ENCODE measurements at places on chromosomes 12 and 14.

GRCh38 chr12:42492267-42492666 is 97.3 kb downstream of the PRICKLE1 start:
- DNase-seq, result no peak

GRCh38 chr14:90815822-90816662 is at the start of gene TTC7B:
Gene TTC7B (minus strand): TSS chr14:90816430. CDS start chr14:90816295, 135 bp downstream.
- peak; percentile 61 for DNase-seq

DNA sequence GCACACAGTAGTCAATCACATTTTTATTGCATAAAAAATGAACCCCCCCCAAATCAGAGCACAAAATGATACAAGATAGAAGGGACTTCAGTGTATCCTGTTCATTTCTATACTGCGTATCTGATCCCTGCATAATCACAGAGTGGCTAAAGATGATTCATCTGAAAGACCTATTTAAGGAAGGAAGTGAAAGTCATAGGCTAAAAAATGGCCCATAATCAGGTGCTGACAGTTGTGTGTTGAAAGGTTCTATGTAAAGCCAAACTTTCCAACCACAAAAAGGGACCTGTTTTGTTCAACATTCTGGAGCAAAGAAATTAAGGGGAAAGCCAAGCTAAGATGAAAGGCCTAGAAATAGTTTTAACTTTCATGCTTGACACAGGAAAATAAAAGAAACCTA is 147.8 kb upstream of the ATP2B1 start:
- no peak for DNase-seq

GRCh38 chr12:15037091-15037687 is 64.3 kb downstream of the PDE6H start:
- no peak for DNase-seq

- no peak for DNase-seq
Measured at GRCh38 chr14:101788016-101788635, 26.6 kb downstream of the PPP2R5C start.

- no peak for DNase-seq
Measured at GRCh38 chr14:99137913-99138571, 134.0 kb downstream of the BCL11B start.

DNA sequence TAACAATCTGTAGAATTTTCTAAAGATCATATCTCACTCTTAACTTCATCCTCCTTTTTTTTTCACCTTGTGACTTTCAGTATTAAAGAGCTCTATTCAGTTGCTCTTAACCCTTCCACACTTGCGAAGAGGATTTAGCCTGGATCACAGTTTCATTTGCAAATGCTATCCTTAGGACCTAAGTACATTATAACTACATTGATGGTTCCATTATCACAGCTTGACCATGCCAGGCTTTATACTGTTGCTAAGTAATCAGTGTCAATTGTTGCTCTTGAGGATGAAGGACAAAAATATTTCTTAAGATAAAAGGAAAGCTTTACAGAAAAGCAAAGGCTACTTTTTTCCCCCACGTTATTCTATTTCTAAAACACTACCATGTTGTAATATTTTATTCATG is 122.2 kb downstream of the PDZRN4 start:
- no peak for DNase-seq

GRCh38 chr12:114392909-114393308 is 13.0 kb downstream of the TBX5 start:
- DNase-seq, result no peak

Measured in left cardiac atrium (tissue), 4 donors.